ENCODE measurements at places on chromosomes 1 and 21. TPM values are rescaled to one million over a fixed set of nuclear protein-coding genes. Genes with fewer than 3 reads are reported as not detected.

The TCHHL1 gene
- not detected for total RNA-seq

DNA sequence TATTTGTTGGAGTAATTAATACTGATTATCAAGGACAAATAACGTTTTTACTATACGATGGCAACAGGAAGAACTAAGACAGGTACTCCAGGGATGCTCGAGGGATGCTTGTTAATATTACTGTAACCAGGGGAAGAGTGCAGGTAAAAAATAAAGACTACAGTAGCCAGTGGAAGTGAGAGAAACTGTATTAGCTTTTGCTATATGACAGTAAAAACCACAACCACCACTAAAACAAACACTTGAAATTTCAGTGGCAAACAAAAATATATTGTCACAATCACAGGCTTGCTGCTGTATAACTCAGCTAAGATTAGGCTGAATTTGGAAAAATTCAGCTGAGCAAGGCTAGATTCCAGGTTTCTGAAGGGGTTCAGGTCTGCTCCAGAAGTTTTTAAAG, 812.6 kb upstream of the ADGRL4 start:
- DNase-seq: no peak

- DNase-seq: peak; percentile 26
Measured at GRCh38 chr1:151282883-151283725, 1.0 kb downstream of the ZNF687 start.

DNA sequence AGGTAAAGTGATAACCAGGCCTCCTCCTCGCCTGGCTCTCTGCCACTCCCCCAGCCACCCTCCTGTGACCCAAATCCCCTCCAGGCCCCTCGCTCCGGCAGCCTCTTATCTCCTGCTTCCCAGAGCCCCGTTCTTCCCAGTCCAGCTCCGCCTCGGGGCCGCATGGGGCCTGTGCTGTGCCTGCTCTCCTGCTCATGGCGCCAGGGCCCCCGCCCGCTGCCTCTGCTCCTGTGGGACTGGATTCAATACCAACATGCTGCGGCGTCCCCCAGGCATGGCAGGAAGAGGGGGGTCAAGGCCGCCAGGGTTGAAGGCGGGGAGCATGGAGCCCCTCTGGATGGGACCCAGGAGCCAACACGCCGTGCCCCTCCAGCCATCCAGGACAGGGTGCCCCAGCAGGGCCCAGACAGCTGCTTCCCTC, 213.0 kb upstream of the VAMP3 start:
- DNase-seq: no peak

DNA sequence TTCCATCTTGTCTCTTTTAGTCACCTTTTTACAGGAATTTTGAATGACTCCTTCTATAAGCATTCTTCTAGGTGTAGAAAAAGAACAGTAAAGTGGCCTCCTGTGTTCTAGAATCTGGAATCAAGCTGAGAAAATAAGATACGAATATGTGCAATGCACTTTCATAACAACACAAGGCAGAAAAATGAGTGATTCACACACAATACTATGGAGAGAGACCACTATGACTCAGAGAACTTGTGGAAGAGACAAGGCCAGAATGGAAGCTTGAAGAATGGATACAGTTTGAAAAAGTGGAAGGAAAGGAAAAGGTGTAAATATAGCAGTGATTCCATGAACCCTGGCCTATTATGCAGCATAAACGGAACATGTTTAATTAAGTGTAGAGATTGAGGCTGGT, 57.1 kb upstream of the SAMSN1 start:
- no peak for DNase-seq

DNA sequence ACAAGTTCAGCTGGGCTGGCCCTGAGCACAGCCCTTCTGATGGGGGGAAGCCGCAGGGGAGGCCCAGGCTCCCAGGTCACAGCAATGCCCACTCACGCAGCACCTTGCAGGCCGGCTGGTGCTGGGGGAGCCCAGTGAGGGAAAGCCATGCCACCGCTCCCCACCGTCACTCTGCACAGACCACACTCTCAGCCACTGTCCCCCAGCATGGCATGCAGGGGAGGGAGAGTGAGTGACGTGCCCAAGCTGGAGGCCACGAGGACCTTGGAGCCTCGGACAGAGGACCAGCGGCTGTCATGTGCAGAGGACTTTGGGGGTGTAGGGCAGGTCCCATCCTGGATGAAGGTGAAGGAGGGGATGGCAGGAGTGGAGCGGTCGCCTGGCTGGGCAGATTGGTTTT, 25.1 kb downstream of the SLC45A1 start:
- DNase-seq: no peak

GRCh38 chr1:236869911-236870310, 74.8 kb downstream of the MTR start:
- DNase-seq: no peak

DNA sequence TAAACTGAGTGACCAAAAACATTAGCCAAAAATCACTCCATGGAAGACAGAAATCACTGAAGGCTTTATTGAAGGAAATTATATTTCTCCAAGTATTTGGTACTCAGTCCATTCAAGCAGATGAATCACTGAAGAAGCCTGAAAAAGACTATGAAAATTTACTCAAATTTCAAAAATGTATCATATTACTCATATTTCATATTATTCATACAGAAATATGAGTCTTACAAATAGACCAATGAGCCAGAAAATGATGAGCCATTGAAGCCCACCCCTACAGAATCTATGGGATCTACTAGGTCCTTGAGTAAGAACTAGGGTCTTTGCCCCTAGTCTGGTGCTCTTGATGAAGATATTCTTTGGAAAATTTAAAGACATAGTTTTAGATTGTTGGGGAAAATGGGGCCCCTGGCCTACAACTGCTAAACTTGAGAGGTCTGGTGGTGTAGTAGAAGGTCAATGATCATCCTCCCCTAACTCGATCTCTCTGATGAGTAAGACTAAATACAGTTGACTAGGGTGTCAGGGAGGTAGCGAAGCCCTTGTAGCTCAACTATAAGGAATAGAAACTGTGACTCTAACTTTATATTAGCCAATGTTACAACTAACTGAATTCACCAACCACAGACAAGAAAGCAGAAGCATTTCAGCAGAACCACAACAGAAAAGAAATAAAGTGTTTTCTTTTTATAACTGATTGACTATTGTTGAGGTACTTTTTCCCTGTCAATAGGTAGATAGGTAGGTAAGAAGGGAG, 81.0 kb downstream of the NOTCH2 start:
- no peak for DNase-seq

DNA sequence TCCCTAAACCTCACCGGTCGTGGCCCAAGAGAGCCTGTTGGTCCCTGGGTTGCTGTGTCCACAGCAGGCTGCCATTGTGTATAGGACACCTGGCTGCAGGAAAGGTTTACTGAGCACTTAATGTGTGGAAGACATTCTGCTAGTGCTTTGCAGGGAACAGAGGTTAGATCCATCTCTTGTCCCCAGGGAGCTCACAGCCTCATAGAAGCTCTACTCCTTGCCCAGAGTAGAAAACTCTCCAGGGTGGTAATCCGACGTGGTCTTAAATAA, 16.9 kb upstream of the ALPL start:
- DNase-seq: no peak

DNA sequence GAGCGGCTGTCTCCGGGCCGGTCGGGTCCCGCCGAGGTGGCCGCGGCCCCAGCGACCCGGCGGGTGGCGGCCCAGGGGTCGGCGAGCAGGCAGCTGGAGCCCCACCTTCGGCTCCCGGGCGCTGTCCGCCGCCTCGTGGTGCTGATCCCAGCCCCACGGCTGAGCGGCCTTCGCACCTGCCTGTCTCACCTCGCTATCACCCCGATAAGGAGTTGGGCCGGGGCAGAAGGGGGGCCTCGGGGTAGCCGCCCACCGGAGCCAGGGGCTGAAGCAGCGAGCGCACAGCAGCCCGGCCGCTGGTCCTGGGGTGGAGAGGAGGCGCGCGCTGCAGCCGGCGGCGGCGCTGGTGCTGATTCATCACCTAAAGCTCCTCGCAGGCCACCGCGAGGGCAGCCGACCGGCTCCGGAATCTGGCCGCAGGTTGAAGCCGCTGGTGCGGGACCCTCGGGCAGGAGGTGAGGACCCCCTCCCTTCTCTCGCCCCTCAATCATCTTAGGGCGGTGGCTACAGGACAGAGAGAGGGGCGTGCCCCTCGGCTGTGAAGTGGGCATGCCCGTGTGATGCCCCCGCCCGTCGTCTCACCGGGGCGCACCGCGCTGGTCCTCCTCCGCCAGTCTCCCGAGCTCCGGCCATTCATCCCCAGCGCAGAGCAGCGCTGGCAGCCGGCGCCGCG, 575 bp downstream of the TRIM67 start:
- DNase-seq: peak; percentile 27

The ANGPTL3 gene
- 0.06 TPM for total RNA-seq

DNA sequence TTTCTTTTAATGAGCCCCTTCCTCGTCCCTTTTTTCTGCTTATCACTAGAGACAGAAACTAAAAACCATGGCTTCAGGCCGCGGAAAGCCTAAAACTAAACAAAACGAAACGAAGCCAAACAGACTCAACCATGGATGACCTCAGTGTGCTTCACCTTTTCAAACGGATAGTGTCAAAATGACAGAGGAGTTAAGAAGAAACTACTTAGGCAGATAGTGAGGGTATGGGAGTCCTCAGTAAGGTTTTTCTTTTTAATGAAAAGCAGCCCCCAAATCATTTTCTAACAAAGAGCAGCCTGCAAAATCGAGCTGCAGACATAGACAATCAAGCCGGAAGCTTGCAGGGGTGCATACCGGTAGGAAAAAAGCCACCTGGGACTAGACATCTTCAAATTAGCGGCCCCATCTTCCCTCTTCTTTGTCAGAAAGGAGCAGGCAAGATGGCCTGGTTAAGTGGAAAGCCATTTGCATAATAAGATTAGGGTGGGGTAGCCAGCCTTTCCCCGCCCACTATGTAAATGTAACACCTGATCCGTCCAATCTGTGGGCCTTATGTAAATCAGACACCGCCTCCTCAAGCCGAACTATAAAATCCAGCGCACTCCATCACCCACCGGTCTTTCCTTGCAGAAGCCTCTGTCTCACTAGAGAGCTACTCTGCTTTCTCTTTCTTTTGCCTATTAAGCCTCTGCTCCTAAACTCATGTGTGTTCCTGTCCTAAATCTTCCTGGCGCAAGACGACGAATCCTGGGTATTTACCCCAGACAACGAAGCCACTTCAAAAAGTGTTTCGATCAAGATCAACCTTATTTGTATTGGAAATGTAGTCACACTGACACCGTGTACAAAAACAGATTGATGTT, 6.2 kb upstream of the ERO1B start:
- no peak for DNase-seq

DNA sequence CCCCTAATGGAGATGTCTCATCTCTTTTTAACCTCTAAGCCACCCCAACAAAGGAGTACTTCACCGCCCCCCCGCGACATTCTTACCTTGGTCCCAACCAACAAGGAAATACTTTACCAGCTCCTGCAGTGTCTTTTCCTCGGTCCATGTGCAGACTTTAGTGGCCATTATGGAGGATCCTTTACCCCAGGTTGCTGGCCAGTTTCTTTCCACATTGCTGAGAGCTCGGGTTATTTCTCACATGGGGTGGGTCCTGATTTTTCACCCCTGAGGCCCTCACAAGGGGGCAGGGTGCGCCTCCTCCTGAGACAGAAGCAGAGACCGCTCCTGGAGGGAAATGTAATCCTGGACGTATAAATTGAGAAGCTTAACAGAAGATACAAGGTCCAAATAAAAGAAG, 3.0 kb upstream of the AADACL3 start:
- DNase-seq: no peak

GRCh38 chr1:46284597-46285564, 18.5 kb downstream of the LRRC41 start:
- no peak for DNase-seq

- no peak for DNase-seq
Measured at GRCh38 chr1:174153085-174153824, 6.1 kb upstream of the RABGAP1L start.

DNA sequence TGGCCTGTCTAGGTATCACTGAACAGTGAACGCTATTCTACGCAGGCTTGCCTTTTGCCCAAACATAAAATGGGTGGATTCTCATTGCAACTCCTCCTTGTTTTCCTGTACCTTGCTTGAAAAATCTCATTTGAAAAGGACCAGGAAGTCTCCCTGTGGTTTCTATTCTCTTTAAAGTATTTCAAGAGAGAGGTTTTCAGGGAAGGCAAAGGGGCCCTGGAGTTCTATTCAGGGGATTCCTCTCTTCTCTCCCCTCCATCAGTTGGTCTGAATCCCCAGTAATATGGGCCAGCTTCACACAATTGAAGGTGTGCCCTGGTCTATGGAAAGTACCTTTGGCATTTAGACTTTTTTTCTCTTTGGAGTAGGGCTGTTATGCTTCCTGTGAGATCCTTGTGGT, 311.3 kb downstream of the RGS7 start:
- no peak for DNase-seq

The KRTAP15-1 gene
- total RNA-seq: not detected

DNA sequence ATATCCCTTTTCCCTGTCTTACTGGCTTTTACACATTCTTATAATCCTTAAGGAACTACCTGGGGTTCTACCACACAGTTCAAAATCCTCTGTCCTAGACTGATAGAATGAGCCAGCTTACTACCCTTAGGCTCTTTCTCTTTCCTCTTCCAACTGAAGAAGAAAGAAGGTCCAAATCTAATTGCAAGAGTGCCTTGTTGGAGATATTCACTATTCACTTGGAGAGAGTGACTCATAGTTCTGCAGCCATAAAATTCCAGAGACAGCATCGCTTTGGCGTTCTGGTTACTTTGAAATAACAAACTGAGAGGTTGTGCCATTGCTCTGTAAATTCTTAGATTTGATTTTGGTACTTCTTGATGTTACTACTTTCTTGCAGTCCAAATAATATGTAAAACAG, 4.2 kb downstream of the CADM3 start:
- DNase-seq: no peak

The TXNIP gene
- total RNA-seq: 446 TPM

DNA sequence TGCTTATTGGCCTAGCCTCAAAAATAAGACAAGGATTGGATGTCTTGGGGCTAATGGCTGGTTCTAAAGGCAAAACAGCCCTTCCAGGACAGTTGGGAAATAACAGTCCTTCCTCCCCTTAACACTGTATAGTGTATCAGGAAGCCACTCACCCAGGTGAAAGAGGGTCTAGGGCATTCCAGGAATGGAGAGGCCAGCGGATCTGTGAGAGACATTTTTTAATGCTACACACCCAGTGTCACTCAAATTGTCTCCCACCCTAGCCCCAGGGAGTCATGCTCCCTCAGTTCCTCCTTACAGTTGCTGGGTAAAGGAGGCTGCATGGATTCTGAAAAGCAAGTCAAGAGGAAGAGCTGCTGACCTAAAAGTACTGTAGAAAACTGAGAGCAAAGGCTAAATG, 24.1 kb upstream of the EXO1 start:
- no peak for DNase-seq

DNA sequence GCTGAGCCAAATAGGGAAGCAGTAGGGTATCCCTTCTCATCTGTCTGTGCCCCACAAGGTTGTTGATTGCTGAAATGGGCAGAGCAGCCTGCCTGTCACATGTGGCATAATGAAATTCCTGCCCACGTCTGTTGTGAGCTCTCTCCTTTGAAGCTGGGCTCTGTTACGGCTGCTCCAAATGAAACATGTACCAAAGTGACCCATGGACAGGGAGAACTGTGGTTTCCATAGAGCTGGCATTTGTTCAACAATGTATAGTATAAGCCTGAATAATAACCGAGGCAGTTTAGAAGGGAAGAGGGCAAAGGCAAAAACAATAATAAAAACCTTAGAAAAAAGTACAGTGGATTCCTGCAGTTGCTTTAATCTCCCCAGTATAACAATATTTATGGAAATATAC, 149.7 kb downstream of the LYPLAL1 start:
- no peak for DNase-seq

- peak; percentile 66 for DNase-seq
Measured at GRCh38 chr1:18256282-18257235, 149.0 kb downstream of the IGSF21 start.

GRCh38 chr1:231093156-231093922, 53.3 kb upstream of the FAM89A start:
- DNase-seq: no peak
